ENCODE measurements at places on chromosomes 2 and 18.

DNA sequence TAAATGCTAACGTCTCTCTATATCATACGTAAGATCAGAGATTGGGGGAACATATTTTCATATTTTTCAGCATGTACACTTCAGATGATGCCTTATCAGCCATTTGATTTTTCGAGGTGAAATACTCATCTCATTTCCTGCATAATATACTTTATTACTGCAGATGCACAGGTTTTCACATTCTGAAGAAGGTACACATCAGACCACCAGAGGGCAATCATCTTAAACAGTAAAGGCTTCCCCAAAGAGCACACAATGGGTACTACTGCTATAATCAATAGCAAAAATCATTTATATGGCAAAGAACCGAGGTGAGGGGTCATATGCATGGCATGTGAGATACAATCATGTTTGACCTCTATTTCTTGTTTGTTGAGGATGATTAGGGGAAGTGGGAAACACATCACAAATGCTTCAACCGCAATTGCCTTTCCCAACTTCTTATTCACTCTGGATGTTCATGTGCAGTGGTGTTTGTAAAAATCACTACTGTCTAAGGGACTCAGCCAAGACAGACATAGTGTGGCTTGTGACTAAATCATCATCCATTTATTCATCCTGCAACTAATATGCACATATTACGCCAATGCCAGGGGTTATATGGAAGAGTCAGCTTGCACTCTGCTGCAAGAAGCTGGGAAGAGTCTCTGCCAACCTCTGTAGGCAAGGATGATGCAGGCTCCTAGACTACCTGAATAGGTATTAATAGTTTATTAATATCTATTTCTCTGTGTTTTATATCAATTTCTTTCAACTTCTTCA lies 118.7 kb downstream of the EPB41L3 start:
- no peak for DNase-seq

DNA sequence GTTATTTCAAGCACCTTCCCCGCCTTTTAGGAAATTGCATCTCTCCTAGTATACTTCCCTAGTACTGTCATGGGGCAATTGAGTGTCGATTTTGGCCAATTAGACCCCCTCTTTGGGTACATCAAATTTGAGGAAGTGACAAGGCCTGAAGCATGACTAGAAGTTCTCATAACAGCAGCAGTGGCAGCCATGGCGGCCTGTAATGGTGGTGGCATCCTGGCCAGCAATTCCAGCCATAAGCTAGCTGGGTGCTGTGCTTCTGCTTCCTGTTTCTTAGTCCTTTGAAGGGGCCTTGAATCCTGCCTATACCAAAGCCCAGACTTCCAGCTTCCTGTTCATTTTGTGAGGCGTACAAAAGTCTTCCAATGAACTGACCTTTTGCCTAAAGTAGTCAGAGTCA lies 523.1 kb downstream of the PLCL1 start:
- no peak for DNase-seq

DNA sequence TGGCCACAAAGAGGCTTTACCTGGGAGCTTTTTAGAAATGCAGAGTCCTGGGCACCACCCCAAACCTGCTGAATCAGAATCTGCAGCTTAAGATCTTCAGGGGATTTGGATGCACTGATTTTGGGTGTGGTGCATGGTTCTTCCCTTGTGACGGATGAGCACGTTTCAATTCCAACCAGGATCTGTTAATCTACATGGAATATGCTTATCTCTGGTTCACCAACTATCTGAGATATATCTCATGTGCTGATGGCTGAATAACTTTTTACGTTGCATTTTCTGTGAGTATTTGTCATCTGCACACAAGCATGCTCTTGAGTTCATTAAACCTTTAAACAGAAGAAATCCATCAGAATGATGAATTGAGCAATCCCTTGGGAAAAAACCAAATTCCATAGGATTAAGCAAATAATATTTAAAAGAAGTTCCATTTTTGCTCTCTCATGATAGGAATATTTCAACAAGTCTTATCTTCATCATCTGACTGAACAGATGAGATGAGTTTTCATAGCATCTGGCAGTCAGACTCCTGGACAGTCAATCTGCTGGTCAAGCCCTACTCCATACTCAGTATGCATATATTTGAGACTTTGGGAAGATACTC lies 120.6 kb downstream of the PLB1 start:
- no peak for DNase-seq

- no peak for DNase-seq
These were observed 17.9 kb upstream of the LRRTM1 start for GRCh38 chr2:80322311-80322920.

DNA sequence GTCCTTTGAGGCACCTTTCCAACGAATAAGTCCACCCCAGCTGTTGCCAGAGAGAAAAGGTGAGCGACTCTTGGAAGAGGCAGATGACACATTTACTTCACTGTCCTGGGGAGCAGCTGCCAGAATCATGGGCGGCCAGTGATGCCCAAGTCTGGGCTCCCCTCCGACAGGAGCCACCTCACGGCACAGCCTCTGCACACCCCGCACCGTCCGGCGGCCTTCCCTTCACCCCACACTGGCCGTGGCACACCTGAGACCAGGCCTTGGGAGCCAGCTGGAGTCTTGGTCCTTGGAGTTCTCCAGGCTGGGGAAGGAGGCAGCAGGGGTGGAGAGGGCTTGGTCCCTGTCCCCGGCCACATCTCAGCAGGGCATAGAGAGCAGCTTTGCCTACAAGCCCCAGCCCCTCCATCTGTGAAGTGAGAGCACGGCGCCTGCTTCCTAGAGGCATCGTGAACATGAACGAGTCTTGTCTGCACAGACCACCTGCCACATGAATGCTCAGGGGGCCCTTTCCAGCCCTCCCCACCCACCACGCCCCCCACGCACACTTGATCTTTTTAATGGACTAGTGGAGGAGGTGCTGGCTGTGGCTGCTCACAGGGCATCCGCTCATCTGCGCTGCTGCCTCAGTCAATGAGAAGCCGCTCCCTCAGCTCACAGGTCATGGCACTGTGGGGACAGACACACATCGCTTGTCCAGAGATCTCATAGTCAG lies 400.2 kb upstream of the MYT1L start:
- no peak for DNase-seq

DNA sequence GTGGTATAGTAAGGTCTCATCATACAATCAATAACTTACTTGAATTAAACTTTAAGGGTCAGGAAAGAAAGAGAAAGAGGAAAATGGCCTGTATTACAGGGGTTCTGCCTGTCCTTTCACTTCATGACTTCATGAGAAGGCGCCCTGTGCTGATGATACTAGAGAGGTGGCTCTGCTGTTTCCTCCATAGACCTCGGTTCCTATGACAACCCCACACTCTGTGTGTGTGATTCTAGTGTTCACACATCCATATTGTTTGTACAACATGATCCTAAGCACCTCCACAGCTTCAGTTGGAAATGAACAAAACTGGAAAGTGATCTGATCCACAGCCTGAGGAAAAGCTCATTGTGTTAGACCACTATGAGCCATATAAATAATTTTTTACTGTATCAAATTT lies 7.0 kb upstream of the REEP1 start:
- DNase-seq = no peak

DNA sequence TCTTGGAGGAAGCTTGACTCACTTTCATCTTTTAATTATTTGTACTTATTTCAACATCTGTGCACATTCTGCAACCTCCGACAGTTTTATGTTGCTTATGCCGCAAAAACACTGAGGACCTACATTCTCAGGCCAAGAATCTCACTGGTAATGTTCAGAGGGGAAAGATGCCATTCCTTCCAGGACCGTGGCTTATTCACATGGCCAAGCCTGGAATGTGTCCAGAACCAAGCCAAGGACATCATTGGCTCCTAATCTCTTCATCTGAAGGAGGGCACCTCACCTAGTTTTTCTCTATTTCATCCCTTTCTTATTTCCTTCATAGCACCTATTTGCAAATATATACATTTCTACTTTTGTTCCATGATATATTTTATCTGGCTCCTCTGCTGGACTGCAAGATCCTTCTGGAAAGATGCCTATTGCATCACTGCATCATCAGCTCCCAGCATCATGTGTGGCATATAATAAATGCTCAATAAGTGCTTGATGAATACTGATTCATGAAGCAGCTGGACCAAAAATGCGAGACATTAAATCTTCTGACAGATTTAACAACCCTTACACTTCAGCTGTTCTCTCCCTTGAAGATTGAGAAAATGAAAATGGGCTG lies 377.1 kb downstream of the TNS1 start:
- DNase-seq = no peak

DNA sequence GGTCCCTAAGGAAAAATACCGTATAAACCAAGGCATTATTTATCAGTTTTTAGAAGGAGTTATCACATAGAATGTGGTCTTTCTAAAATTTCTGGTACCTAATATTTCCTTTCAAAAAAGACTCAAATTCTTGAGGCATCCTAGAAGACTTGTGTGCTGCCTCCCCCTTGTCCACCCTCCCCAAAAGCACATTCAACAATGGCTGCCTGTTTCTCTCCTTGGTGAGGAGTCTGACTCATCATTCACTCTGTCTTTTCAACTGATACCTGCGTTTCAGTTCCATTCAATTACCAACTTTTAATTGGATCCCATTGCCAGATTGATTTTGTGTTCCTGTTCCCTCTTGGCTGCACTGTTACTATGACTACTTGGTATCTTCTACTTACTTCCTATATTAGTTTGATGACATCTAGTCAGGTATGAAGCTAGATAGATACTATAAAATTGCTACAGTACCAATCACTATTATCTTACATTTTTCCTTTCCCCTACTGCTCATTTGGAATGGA lies 72.9 kb downstream of the XRCC5 start:
- DNase-seq = no peak

DNA sequence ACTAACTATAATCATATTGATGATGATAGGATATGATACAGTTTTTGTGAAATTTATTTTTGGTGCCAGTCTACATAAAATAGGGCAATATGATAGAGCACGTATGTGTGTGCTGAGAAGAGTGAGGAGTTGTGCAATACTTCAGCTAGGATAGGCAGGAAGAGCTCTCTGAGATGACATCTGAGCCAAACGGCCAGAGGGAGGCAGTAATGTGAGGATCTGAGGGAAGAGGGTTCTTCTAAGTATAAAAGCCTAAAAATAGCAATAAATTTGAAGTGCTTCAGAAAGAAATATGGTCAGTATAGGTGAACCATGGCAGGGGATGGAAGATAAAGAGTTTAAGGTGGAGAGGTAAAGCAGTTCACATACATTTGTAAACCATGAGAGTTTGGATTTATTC lies 102.5 kb downstream of the OLA1 start:
- DNase-seq = no peak

DNA sequence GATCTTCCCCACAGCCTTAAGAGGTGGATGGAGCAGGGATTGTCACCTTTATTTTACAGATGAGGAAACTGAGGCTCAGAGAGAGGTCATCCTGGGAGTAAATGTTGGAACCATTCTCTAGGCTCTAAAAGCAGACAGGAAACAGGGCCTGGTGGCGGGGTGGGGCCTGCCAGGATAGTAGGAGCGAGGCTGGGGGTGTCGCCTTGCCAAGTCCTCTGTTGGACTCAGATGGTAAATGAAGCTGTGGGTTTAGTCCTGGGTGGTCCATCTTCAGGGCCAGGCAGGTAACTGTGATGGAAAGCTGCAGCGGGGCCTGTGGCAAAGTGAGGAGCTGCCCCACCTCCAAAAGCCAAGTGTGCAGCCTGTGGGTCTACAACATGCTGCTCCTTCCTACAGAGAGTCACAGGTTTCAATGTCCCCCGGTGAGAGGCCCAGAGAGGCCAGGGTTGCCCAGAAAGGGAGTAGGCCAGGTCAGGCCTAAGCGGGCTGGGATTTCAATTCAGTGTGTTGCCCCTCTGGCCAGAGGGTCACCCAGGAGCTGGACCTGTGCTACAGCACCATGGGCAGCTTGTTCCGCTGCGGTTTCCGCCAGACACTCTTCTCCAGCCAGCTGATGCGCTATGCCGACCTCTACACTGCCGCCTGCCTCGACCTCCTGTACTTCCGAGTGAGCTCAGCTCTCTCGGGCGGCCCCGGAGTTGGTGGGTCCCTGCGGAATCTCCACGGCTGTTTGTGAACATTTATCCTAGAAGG lies 6.6 kb downstream of the NT5DC4 start:
- no peak for DNase-seq

DNA sequence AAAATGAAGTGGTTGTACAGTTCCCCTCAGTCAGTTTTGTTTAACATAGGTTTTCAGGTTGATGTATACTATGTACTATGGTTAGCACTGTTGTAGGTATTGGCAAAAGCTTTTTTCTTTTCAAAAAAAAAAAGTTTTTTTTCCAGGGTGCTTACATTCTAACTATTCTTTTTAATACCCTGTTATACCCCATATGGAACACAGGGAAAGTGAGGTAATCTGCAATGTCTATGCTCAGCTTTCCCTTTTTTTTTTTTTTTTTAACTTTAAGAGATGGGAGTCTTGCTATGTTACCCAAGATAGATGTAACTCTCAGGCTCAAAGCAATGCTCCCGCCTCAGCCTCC lies 590 bp upstream of the CCDC138 start:
- no peak for DNase-seq

- DNase-seq = no peak
These were observed 113.7 kb upstream of the SPRED2 start for GRCh38 chr2:65545837-65546805.

- no peak for DNase-seq
These were observed 39.2 kb downstream of the TRIP12 start for GRCh38 chr2:229882583-229882982.

DNA sequence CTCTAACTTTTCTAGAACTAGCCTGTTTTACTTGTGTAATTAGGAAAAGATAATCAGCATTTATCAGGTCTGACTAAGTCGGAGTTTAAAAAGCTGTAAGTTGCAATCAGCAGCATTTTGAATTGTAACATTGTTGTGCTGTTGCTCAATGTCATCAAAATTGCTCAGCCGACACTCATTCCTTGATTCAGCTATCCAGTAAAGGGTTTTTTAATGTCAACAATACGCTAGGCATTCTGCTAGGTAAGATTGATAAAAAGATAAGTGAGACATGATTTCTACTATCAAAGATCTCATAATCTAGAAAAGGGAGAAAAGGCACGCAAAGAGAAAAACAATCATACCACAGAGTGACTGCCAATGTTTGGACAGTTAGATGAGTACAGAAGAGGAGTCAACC lies 327.1 kb upstream of the CDH2 start:
- no peak for DNase-seq

GRCh38 chr18:52822160-52822559 lies 482.2 kb downstream of the DCC start:
- no peak for DNase-seq

DNA sequence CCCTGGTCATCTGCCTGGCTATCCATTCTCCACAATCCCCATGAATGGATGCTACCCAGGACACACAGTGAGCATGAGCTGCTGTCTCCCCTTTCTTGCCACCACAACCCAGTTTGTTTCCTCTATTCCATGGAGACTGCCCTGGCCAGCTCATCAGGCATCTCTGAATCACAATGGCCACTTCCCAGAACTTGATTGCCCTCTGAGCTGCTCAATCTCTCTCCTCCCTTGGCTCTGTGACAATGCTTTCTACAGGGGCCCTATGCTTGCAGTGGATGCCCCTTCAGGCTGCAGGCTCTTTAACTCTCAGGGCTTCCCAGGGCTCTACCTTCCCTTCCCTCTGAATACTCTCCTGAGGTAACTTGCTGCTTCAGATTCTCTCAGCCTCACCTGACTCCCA lies 14.4 kb upstream of the SLC4A5 start:
- no peak for DNase-seq

All from activated CD8-positive, alpha-beta memory T cell treated with anti-CD3 and anti-CD28 coated beads for 1 hour (primary cell).